Pons (tissue), 1 donor: ENCODE measurements at places on chromosomes 11 and 22.

DNA sequence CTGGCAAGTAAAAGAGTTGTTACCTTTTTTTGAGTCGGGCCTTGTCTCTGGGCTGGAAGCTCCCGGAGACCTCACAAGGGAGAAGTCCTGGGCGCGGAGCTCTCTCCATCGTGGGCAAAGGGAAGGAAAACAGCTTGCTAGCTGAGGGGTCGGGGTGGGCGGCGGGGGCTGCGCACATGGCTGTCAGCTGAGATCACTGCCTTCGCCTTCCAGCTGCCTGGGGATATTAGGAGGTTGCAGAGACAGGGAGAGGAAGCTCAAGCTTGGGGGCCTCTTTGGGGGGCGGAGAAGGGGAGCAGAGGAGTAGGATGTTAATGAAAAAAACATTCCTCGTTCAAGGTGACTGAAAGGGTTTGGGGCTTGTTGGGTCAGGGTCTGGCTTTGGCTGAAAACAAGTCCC is 49.2 kb upstream of the ALX4 start:
- no peak for DNase-seq

GRCh38 chr11:69911310-69912160 is 92.3 kb upstream of the FGF3 start:
- DNase-seq = no peak

DNA sequence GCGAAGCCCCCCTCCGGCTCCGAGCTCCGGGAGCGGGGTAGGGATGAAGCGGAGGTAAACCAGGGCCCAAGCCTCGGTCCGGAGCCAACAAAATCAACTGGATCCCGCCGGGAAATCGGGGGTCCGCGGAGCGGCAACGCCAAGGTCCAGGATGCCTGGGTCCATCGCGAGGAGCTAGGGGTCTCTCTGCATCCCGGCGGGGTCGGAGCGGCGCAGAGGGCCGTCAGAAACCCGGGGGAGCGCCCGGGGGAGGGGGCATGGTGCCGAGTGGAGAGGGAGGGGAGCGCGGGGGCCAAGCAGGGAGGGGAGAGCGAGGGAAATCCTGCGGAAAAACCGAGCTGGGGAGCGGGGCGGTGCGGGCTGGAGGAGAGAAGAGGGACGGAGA is 51.8 kb downstream of the SLC22A12 start:
- no peak for DNase-seq

GRCh38 chr11:79264284-79264683 is 176.5 kb downstream of the TENM4 start:
- DNase-seq = peak; percentile 52

DNA sequence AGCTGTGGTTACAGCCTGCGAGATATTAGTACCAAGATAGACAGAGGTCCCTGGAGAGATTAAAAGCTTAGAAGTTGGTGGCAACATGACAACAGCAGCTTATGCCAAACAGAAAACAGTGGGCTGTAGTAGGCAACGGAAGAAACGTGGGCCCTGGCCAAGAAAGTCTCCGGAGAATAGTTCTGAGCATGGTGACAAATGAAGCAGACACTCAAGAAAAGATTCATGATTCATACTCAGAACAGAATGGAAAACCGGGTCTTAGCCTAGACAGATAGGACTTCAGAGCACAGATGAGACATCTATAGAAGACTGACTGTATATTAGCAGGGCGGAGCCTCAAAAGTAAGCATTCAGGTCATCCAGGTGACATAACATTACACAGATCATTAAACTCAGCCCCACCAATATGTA is 727.4 kb downstream of the ETS1 start:
- no peak for DNase-seq

DNA sequence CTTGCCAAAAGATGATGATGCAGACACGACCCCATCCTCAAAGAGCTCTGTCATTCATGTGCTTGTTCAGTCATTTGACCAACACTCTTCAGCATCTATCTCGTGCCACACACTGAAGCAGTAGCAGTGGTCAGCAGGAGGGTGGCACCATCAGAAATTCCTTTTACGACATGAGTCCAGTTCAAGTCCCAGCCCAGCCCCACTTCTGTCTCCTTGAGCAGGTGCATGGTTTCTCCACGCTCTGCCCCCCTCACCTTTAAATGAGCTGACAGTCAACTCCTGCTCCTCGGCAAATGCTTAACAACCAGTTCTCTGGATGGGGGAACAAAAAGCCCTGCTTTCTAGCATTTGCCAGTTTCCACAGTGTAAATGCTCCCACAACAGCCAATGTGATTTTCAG is 60.9 kb downstream of the SYN3 start:
- DNase-seq = no peak

DNA sequence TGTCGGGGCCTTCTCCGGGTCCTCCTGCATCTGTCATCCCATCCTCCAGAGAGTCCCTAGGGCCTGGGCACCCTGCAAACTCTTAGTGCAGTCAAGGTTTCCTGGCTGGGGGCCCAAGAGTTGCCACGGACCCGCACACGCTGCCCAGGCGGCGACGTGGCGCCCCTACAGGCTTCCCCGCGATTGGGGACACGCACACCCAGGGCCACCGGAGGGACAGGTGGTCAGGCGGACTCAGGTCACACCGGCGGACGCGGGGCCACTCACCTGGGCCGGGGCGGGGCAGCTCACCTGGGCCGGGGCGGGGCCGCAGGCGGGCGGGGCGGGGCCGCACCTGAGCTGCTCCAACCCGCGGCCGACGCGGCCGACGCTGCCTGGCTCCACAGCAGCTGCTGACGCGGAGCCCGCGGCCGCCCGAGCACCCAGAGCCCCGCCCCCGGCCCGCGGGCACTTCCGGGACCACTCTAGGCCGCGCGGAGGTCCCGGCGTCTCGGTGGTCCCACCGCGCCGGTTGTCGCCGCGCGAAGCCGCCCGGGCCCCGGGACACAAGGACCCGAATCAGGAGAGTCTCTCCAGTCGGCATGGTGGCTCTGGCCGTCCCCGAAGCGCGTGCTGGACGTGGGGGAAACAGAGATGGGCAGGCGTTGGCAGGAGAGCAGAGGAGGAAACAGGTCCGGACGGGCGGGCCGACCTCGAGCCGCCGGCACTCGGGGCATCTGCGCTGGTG is at the start of gene ZNF70:
Gene ZNF70 (minus strand): TSS at position 399 of the 727 bp plus-strand sequence. CDS start 5,972 bp downstream, outside the sequence.
- peak; percentile 56 for DNase-seq

- no peak for DNase-seq
Measured at GRCh38 chr11:12269446-12270214, 107.7 kb upstream of the PARVA start.

DNA sequence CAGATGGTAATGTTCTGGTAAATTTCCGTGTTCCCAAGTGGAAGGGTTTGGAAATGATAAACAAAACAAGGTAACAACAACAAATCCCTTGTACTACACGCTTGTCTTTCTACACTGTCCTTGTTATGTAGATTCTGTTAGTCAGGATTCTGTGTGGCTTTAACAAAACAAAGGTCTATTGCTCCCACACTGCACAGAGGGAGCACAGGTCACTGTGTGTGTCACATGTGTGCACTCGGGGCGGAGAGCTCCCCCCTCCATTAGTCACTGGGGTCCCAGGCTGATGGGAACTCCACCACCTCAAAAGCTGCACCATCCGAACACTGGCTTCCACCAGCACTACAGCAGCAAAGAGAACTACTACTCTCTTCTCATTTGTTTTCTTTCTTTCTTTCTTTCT is 227.9 kb downstream of the NTM start:
- DNase-seq = peak; percentile 87

DNA sequence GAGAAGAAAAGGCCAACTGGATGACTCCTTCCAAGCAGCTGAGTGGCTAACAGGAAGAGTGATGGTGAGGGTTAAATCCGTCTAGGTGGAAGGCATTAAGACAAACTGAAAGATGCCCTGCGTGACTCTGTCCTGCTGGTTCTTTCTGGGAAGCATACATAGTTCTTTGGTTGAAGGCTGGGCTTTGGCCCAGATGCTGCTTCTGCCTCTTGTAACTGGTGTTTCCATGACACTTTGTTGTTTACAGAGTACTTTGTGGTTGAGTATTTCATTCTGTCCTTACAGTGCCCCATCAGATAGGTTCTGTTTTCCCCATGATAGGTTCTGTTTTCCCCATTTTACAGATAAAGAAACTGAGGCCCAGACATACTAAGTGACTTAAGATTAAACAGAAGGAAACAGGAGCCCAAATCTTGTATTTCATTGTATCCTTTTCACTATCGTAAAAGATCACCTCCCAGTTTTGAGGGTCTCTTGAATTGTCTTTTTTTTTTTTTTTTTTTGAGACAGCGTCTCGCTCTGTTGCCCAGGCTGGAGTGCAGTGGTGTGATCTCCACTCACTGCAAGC is 124.3 kb upstream of the RASSF10 start:
- DNase-seq = no peak

GRCh38 chr11:62457478-62457877 is 38.6 kb downstream of the SCGB1A1 start:
- no peak for DNase-seq

- no peak for DNase-seq
Measured at GRCh38 chr22:19779685-19780268, 19.2 kb downstream of the TBX1 start.

- DNase-seq = no peak
Measured at GRCh38 chr22:30500628-30501027, 4.9 kb downstream of the SEC14L4 start.

DNA sequence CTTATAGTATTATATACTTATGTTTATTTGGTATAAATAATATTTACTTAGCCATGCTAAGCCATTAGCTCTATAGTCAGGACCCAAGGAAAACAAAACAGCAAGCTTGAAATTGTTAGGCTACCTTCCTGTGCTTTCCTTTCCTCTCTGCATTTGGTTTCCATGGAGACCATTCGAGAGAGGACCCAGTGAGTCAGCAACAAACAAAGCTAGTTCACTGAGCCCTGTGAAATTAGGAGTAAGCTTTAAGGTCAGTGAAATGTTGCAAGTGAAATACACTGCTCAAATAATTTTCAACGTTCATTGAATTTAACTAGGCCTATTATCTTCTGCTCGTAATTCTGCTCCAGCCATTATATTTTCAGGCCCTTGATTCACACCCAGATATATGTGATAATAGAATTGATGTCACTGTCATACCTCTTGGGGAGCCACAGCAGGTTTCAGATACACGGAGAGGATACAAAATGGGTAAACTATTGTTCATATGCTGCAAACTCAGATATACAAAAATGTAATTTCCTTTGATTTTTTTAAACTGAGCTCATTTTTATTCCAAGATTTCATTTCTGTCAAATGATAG is 9.1 kb upstream of the OR10D3 start:
- DNase-seq = peak; percentile 35

DNA sequence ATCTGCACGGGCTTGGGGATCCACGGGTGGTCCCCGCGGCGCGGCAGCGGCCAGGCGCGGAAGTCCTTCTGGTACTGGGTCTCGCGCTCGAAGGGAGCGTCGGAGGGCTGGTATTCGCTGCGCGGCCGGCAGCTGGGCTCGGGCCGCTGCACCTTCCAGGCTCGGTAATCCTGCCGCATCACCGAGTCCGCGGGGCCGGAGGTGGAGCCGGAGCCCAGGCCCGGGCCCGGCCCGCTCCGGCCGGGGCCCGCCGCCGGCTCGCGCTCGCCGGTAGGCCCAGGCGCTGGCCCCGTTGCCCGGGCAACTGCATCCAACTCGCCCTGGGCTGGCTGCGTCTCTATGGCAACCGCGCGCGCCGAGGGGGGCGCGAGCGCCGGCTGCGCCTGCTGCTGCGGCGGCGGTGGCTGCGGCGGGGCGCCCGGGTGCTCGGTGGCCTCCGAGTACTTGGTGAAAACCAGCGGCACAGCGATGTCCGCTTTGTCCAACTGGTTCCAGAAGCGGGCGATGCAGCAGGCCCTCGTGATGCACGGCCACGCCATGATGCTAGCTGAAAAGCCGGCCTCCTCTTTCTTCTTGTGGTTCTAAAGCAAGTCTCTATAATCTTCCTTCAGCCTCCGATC is 897 bp downstream of the MAP6 start:
- DNase-seq = peak; percentile 44

GRCh38 chr11:12120031-12121008 is 9.9 kb downstream of the MICAL2 start:
- DNase-seq = no peak

DNA sequence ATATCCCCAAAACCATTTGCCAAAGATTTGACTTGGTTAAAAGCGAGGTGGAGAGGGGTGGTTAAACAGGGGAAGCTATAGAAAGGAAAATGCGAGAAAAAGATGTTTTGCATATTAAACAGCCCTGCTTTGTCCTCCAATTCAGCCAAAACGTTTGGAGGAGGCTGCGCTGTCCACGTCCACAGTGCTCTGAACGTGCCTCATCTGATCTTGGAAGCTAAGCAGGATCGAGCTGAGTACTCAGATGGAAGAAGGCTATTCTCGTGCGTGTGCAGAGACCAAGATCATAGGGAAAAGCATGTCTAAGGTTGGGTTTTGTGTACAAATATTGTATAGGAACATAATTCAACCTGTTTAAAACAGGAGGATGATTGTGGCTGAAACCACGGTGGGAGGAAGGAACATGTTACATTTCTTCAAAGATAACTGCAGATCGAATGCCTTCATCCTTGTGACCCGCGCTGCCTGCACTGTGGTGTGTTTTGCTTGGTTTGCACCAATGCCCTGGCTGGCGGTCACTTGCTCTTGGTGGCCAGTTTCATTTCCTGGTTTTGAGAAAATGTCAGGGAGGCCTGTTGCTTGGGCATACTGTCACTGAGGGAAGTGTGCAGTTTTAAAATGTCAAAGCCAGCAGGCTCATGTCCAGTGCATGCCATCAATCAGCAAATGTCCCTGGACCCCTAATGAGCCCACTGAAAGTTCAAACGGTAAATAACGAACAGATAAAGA is 40.4 kb downstream of the FLI1 start:
- peak; percentile 78 for DNase-seq

- no peak for DNase-seq
Measured at GRCh38 chr11:44467413-44467812, 98.0 kb upstream of the CD82 start.

- DNase-seq = no peak
Measured at GRCh38 chr11:103920449-103920848, 116.0 kb upstream of the DDI1 start.

DNA sequence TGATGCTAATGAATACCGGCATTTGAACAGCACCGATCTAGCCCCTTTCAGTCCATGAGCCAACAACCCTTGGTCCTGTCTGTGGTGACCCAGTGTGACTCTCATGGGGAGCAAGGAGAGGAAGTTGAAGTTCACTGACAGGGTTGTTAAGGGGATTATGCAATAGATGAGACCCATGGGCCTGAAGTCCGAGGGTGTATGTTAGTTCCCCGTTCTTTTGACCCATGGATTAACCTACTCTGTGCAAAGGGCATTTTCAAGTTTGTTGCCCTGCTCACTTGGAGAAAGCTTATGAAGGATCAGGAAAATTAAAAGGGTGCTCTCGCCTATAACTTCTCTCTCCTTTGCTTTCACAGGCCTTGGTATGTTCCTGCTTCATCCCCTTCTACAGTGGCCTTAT is 4.9 kb downstream of the PNPLA3 start:
- peak; percentile 60 for DNase-seq
